ENCODE measurements at places on chromosomes 3 and 15.

DNA sequence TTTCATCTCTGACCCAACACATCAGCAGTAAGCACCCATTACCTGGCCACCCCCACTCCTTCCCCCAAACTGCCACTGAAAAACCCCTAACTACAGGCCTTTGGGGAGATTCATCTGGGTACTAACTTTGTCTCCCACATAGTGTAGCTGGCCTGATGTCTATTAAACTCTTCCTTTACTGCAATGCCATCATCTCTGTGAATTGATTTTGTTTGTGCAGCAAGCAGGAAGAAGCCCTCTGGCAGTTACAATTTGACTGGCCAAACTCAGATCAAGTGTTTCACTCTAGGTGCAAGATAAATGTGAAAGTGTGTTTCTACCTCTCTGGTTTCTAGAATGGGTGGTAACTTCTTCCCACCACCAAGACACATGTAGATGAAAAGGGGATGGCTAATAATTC, 26.7 kb upstream of the OR5K4 start:
- DNase-seq = no peak

DNA sequence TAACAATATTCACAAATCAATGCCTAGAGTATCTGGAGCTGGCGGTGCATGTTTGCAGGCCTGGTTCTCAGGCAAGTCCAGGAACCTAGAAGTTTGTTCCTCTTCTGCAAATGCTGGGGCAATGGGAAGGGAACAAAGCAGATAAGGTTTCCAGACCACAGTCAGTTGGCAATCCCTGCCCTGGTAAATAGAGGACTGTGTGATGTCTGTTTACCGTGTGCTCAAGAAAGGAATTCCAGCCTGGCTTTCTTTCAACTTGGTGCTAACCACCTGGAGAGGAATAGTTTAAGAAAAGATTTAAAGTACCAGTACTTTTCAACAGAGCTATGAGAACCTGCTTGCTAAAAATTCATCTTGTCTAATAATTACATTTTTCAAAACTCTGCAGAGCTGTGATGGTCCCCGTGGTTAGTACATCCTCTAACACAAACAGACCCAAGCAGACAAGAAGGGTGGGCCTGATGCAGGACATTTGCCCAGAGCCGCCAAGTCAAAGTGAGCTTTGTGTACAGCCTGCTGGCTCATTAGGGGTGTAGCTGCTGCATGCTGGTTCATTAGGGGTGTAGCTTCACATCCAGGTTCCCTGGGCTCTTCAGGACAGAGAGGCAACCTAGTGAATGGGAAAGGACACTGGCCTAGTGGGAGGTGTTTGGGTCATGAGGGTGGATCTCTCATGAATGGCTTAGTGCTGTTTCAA, 220.5 kb downstream of the SQOR start:
- no peak for DNase-seq

- no peak for DNase-seq
These were observed 71.3 kb downstream of the CLSTN2 start for GRCh38 chr3:140006331-140006730.

DNA sequence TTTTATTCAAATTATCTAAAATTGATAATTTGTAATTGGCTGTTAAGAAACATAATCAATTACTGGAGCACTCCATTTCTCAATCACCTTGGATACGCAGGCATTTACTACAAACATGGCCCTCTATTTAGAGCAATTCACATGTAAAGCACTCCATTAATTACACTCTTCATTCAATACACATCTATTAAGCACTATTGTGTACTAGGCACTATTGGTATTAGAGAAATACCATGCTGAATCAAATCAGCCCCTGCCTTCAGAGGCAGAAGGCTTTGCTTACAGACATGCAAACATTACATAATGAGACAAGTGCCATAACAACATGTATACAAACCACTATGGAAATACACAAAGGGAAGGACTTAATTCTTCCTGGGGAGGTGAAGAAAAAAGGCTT, 69.1 kb downstream of the PEAK1 start:
- no peak for DNase-seq

DNA sequence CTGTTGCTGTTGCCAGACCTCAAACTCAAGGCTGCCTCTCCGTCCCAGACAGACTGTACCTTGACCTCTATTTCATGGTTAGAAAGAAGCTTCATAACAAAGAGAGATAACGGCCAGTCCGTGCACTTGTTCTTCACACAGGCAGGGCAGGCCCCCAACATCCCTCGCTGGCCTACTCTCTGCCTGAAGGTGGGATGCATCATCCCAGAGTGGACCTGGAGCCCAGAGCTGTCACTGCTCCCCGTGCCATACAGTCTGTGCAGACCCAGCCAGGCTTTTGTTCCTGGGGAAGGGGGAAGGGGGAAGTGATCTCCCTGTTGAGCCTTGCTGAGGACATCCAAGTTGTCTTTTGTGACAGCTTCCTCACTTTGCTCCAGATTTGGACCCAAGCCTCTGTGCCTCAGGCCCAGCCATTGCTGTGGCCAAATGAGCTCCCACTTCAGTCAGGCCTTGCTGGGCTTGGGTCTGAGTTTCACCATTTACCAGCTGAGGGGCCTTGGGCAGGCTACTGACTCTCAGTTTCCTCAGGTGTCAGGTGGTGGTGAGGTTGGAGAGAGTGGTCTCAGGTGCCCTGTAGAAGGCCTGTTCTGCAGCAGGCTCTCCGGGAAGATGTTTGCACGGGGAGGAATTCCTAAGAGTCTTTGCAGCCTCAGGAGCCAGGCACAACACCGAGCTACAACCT, 141.6 kb downstream of the DNAJB8 start:
- DNase-seq = no peak

GRCh38 chr15:95017666-95018328, 786.4 kb downstream of the MCTP2 start:
- no peak for DNase-seq

- no peak for DNase-seq
These were observed 2.6 kb downstream of the CHRD start for GRCh38 chr3:184382326-184383032.

DNA sequence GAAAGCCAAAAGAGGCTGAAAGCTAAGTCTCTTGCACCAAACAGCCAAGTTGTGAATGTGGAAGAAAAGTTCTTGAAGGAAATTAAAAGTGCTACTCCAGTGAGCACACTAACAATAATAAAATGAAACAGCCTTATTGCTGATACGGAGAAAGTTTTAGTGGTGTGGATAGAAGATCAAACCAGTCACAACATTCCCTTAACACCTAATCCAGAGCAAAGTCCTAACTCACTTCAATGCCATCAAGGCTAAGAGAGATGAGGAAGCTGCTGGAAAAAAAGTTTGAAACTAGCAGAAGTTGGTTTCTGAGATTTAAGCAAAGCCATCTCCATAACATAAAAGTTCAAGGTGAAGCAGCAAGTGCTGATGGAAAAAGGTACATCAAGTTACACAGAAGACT, 288.8 kb upstream of the RARB start:
- no peak for DNase-seq
